Colonic mucosa (tissue), 4 donors: ENCODE measurements at places on chromosomes 6 and 20. TPM values are rescaled to one million over a fixed set of nuclear protein-coding genes. Genes with fewer than 3 reads are reported as not detected.

DNA sequence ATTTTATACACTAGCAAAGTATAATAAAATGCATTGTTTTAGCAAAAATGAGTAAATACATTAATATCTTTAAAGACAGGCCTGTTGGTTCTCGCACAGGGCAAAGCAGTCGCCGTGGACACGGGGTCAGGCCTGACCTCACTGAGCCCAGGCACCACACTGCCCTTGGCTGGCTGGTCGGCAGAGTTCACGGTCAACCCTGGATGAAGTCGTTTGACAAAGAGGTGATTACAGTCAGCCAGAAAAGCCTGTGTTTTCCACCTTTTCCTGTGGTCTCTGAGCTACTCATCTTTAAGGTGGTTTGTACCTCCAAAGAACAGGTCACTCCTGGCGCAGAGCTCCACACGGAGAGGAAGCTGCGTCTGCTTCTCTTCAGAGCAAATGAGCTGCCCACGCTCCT is 191.5 kb downstream of the DLL1 start:
- DNase-seq, result no peak

DNA sequence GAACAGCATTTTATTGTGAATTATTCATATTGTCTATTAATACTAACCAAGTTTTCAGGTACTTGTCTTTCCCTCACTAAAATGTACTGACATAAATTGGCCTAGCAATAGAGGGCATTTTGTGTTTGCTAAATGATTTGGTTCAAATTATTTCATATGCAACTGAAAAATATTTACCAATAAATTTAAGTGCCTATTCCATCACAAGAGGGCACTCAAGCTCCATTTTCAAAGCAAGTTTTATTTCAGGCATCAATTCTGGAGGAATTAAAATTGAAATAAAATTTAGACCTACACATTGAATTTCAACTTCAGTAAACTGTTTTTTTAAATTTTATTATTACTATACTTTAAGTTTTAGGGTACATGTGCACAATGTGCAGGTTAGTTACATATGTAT is 114.3 kb upstream of the SYNCRIP start:
- no peak for DNase-seq

DNA sequence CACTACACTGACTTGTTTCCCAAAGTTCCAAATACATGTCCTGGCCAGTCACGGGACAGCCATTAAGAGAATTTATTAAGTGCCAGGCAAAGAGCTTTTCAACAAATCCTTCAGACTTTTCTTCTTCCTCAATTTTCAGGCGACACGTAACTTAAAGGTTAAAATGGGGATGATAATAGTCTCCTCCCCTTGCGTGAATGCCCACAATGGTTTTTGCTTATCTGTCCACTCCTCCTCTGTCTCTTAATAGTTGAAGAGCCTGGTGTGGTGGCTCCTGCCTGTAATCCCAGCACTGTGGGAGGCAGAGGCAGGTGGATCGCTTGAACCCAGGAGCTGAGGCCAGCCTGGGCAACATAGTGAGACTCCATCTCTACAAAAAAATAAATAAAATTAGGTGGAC is 11.4 kb upstream of the PARD6B start:
- DNase-seq, result no peak

DNA sequence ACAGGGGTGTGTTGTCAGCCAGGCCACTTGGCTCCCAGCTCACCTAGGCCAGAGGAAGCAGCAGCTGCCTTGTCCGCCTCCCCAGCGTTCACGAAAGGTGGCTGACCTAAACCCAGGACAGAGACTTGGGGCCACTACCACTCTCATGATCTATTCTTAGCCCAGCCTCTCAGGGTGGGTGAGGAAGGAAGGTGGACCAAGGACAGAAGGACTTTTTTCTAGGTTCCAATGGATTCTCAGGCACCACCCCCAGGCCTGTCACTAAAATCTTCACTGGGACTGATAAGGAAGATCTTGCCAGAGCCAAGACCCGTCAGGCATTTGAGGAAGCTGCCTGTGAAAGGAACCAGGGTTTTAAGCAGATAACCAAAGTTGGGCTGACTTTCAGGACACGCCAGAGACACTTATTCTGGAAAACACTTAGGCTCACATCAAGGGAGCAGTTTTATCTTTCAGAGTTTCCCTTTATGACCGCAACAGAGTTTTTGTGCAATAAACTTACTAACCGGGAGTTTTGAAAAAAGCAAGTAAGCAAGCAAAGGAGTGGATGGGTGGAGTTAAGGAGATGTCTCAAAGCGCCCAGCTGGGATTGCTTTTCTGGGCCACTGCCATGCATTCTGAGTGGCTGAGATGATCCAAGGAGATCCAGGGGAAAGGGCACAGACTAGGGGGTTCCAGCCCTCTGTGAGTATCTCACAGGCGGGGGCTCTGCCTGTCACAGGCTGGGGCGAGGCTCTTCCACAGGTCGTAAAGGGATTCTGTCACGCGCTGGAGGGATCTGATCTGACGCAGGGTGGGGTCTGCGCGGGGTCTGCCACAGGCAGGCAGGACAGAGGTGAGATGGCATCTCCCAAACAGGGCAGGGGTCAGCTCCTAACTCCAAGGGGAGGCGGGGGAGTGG is 989 bp downstream of the FITM2 start:
- DNase-seq, result peak; percentile 73

GRCh38 chr20:50628853-50629669 is 62.3 kb downstream of the RIPOR3 start:
- DNase-seq, result no peak

- no peak for DNase-seq
Observed at GRCh38 chr6:53107091-53107490, 41.5 kb downstream of the GCM1 start.

DNA sequence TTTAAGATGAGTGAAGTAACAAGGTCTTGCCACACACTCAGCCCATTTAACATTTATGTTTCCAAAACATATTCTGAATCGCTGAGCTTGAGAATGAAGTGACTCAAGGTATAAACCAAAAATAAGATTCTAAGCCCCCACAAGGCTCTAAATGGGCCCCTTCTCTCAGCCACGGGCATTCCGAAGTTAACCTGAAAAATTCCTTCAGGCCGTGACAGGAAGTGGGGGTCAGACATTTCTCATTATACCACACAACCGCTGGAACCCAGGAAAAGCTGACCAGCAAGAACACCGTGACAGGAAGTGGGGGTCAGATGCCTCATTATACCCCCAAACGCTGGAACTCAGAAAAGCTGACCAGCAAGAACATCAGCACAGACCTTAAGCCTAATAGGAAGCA is 247.9 kb downstream of the ERMARD start:
- DNase-seq, result no peak

GRCh38 chr20:13783528-13783927 is 1.2 kb downstream of the ESF1 start:
- DNase-seq, result no peak

GRCh38 chr20:62391165-62392076 is 4.5 kb downstream of the RPS21 start:
- DNase-seq, result no peak

GRCh38 chr6:28205879-28206278 is 19.2 kb upstream of the ZSCAN9 start:
- no peak for DNase-seq

DNA sequence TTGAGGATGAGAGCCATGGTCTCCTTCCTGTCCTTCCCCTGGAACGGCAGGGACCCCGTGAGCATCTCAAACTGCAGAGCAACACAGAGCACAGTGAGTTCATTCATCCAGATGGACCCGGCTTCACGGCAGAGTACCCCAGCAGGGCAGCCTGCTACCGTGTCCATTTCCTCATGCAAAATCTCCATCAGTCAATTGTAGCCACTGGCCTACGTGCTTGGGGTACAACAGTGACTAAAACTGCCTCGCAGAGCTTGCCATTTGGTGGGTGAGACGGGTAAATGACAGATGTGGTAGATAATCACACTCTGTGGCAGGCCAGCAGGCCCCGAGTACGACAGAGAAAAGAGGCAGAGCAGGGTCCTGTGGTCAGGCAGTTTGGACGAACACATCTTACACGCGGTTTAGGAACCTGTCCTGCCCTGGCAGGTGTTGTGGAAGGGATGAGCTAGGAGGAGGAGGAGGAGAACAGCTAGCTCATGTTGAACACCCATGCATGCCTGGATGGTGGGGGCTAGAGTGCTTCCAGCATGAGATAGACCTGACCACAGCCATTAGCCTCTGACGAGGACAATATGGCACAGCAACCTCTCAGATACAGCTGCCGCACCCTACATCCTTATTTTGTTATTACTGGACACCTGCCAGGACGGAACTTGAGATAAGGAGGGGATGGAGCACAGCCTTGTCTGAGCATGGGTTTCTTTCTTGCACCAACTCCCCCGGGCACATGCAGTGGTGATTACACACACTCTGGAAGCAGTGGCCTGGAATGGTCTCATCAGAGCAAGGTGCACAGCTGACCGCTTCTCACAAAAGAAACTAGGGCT is 95.6 kb downstream of the RAMACL start:
- peak; percentile 52 for DNase-seq

The ROS1 gene
- 1.9 TPM for total RNA-seq

The GNRH2 gene
- total RNA-seq, result not detected

The SLC44A4 gene
- 779 TPM for total RNA-seq

The HMGCLL1 gene
- total RNA-seq, result 0.52 TPM

The NEURL2 gene
- 4.0 TPM for total RNA-seq

The THBS2 gene
- 5.3 TPM for total RNA-seq
